Glutamatergic neuron (in vitro differentiated cells): ENCODE measurements at places on chromosomes 12 and 14.
A peak's percentile ranks its signal among the peaks of the same experiment; 100 is the strongest.

GRCh38 chr14:34470319-34470718 lies 8.3 kb upstream of the SPTSSA start:
- no peak overlapping the region for H3K4me3 ChIP-seq
- no peaks in the 10 kb centered on the region for H3K27me3 ChIP-seq
- no peak for DNase-seq
- no peak overlapping the region for H3K27ac ChIP-seq
- H3K4me1 ChIP-seq: no peaks in the 10 kb centered on the region
- H3K36me3 ChIP-seq: no peaks in the 10 kb centered on the region

- no peak overlapping the region for H3K27ac ChIP-seq
- no peak overlapping the region for H3K4me3 ChIP-seq
- H3K27me3 ChIP-seq: peaks cover 3% of the 10 kb centered on the region
- no peak for DNase-seq
- peaks cover 24% of the 10 kb centered on the region for H3K4me1 ChIP-seq
Observed at GRCh38 chr12:75553398-75553797, 42.0 kb upstream of the KRR1 start.

- H3K27me3 ChIP-seq: peaks cover 8% of the 10 kb centered on the region
- H3K27ac ChIP-seq: peak overlapping the region; percentile 41
Observed at GRCh38 chr14:100588671-100589070, 1.5 kb upstream of the BEGAIN start.

- no peaks in the 10 kb centered on the region for H3K36me3 ChIP-seq
- H3K27ac ChIP-seq: no peak overlapping the region
- H3K4me3 ChIP-seq: no peak overlapping the region
- no peak for DNase-seq
Observed at GRCh38 chr14:55146425-55146824, 17.4 kb downstream of the LGALS3 start.

DNA sequence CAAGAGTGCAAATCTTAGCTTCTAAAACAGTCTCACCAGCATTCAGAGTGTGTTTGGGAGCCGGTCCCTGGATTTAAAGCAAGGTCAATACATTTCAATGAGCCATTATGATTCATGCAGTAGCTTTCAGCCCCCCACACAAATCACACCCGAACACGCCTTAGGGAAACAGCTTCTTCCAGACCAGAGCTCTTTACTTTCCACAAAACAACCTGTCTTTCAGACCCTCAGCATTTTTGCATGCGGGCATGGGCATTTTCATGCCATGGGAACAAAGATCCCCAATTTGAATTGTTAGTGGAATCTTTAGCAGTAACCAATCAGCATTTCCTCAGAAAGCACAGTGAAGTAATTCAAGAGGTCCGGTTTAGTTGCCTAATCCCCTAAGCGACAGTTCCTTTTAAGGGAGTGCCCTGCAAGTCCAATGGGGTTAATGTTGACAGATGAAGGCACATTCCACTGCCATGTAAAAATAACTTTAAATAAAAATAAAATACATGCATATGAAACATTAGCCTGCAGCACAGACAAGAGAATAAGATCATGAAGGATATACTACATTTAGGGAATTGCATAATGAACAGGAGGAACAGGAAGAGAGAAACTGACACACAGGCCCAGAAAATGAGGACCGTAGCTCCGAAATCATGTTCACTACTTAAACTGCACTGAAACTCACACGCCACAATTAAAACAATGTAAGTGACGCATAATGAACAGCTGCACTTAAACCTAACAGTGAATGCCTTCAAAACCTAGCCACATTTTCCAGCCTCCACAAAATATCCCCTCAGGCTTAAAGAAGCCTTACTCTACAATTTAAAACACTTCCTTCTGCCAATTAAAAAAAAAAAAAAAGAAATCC lies 4.0 kb downstream of the VPS37B start:
- H3K4me1 ChIP-seq: peaks cover 23% of the 10 kb centered on the region
- peak overlapping the region; percentile 64 for H3K4me3 ChIP-seq
- peaks cover 5% of the 10 kb centered on the region for H3K36me3 ChIP-seq
- peaks cover 19% of the 10 kb centered on the region for H3K27me3 ChIP-seq

DNA sequence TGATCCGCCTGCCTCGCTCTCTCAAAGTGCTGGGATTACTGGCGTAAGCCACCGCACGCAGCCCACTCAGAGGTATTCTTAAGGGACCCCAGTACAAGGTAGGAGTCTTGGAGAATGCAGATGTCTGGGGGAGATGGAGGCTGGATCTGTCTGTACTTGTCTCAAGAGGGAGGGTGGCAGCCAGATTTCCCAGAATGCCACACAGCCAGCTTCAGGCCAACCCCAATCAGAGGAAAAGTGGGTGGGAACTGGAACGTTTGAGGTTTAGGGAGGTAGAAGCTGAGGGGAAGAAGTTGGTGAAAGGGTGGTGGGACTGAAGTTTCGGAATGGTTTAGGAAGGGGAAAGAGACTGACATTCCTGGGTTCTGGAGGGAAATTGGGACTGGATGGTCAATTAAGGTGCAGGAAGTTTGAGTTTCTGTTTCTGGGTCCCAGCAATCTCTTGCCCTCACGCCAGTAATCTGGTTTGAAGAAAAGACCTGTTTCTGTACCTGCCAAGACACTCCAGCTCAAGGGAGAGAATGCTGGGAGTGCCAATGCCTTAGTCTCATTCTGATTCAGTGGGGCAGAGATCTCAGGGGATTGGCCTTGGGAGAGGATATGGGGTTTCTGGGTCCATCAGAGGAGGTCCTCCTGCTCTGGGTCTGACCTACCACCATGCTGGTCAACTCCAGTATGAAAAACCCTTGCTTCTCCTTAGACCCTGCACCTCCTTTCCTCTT lies 8.1 kb upstream of the ZNF385A start:
- peak overlapping the region; percentile 87 for H3K4me3 ChIP-seq
- DNase-seq: no peak
- no peaks in the 10 kb centered on the region for H3K36me3 ChIP-seq

GRCh38 chr12:82817368-82817767 lies 130.7 kb downstream of the TMTC2 start:
- no peaks in the 10 kb centered on the region for H3K27me3 ChIP-seq
- no peak for DNase-seq
- no peak overlapping the region for H3K4me3 ChIP-seq
- H3K27ac ChIP-seq: no peak overlapping the region
- H3K4me1 ChIP-seq: peaks cover 3% of the 10 kb centered on the region
- H3K36me3 ChIP-seq: peaks cover 8% of the 10 kb centered on the region
